Non-pigmented ciliary epithelial cell (primary cell): ENCODE measurements at places on chromosomes 1 and 21.
A peak's percentile ranks its signal among the peaks of the same experiment; 100 is the strongest.

DNA sequence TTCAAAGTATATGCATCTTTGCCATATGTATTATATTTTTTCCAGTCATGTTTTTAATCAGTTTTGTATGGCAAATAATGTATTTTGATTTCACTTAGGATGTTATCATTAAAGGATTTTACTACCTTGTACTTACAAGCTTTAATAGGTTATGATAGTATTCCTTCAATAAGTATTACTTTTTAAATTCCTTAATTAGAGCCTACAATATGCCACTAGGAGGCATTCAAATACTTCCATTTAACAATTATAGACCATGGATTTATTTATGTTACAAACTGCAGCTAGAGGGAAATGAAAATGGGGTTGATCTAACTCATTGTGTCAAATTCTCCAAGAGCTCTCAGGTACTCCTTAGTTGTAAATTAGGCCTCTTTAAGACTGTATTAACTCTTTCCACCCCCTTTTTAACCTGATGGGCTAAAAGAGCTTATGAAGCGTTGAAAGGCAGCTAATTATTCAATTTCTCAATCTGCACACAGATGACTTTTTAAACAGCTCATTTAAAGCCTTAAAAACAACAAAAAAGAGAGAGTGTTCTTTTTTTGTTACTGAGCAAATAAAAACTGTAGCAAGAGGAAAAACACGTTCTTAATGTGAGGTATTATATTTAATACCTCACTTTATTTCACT lies 156.2 kb downstream of the DENND1B start:
- DNase-seq, result no peak

- DNase-seq, result no peak
Observed at GRCh38 chr1:7437608-7438395, 333.3 kb upstream of the VAMP3 start.

- peak; percentile 93 for DNase-seq
Observed at GRCh38 chr1:203558064-203558760, 64.3 kb downstream of the OPTC start.

DNA sequence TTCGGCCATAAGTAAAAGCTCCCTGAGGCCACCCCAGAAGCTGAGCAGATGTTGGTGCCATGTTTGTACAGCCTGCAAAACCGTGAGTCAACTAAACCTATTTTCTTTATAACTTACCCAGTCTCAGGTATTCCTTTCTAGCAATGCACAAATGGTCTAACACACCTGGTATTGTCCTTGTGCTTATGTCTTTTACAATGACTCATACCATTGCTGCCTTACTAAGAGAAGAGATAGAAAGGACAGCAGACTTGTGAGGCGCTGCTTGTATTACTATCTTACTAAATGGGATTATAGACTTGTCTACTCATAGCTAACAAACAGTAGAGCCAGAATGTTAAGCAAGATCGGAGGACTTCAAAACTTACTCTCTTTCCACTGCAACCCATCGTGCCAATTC lies 18.5 kb upstream of the CYYR1 start:
- DNase-seq, result no peak

DNA sequence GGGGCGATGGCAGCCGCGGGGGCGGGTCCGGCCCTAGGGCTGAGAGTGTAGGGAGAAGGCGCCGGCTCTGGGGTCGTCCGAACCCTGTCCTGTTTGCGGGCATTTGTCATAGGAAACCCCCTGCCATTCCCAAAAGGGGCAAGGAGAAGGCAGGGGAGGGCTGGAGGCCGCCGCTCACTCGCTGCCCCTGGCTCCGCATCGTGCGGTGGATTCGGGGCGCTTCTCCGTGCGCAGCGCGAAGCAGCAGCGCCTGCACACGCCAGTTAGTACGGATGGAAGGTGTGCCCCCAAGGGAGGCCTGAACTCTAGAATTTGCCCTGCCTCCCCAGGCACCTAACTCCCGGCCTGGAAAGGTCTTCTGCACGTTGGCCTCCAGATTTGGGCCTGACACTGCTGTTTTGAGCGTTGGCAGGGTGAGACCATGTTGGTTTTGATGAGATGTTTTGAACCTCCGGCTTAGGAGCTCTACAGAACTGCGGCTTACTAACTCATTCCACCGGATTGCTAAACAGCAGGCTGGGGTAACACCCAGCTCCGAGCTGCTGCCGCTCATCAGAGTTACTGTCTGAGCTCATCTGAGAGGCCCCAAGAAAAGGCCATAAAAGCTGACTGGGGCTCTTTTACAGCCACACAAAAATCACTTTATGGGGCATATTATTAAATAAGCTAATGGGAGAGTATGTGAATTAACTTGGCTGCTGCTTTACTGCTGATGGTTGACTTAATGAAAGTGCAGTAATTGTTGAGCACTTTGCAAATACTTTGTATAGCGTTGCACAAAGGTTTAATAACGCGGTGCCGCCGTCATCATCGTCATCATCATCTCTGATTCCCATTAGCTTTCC lies 987 bp downstream of the GPR137B start:
- DNase-seq, result peak; percentile 37

- no peak for DNase-seq
Observed at GRCh38 chr1:79976287-79976686, 969.8 kb upstream of the ADGRL4 start.

DNA sequence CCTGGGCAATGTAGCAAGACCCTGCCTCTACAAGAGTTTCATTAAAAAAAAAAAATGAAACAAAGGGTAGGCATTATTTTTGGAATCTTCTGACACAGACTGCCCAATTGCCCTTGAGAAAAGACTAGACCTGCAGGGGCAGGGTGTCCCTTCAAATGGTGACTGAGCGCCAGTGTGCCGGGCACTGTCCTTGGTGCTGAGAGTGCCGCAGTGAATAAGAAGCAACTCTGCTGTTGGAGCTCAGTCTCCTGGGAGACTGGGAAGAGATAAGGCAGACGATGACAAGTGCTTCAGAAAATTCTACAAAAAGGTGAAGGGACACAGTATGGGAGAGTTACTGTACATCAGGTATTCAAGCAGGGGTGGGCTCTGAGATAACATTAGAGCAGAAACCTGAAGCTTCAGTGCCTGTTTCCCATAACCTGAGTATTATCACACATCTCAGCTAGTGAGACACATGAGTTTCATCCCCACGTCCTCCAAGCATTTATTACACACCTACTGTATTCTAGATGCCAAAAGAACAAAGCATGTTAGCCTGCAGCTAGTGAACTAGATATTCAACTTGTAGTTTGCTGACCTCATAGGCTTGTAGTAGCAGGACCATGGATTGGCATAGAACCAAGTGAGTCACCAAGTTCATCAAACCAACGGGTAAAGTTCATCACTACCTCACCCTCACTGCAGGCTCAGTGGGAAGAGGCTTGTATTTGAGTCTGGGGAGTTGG lies 18.4 kb upstream of the RPL11 start:
- DNase-seq, result no peak

DNA sequence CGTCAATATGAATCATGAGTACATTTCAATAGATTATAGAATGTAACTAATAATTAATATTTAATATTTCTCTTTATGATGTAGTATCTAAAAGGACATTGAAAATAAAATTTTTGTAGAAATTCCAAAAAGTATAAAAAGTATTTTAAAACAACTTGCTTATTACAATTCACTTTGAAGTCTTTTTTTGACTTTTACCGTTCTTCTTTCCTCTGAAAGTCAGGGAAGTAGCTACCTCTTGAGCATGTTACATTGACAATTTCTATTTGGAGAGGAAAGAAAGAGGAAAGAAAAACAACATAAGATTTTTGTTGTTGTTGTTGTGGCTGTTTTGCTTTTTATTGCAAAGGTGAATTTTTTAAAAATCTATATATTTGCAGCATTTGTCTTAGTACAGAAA lies 1.3 kb downstream of the PTPRC start:
- no peak for DNase-seq

- DNase-seq, result no peak
Observed at GRCh38 chr1:45730780-45731319, 19.6 kb downstream of the IPP start.

DNA sequence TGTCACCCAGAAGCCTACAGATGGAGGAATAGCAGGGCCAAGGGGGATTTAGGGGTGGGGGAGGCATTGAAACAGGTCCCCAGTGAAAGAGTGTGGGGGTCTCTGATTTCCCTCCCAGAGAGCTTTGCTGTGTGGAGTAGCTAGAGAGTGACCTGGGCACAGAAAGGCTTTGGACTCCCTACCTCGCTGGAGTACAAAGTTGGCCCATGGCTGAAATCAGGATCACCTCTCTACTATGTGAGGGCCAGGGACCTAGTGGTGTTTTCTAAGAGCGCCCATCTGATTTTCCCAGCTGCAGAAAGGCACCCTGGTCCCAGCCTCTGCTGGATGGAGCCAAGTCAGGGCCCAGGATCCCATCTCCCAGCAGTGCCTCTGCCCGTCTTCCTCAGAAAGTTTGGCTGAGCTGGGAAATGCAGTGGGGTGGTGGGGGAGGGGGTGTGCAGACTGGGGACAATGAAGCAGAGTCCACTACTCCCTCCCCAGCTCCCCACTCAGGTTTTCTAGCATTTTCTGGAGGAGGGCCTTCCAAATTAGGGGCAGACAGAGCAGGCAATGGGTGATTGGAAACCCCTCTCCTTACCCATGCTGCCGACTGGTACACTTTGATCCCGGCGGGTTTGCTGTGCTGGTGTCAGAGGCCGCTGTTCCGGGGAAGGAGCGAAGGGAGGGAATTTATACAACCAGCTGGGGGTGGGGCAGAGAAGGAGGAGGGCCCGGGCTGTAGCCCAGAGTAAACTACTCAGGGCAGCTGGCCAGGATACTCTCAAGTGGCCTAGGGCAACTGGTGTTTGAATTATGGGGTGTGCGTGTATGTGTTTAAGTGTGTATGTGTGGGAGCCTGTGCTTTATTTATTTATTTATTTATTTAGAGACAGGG lies at the start of gene SELENBP1:
Gene SELENBP1, minus strand, starts transcription at position 648 of the 877 bp plus-strand sequence. Its CDS starts 64 bp downstream, at position 584.
- DNase-seq, result no peak

- DNase-seq, result no peak
Observed at GRCh38 chr1:197471248-197471985, 203.4 kb downstream of the CRB1 start.

- no peak for DNase-seq
Observed at GRCh38 chr1:165402517-165403111, 42.3 kb downstream of the RXRG start.

- DNase-seq, result no peak
Observed at GRCh38 chr1:221693087-221693486, 48.8 kb downstream of the DUSP10 start.

GRCh38 chr21:10641107-10641506 lies 119.7 kb downstream of the TPTE start:
- DNase-seq, result no peak

- DNase-seq, result no peak
Observed at GRCh38 chr21:28554660-28555475, 437.8 kb downstream of the LTN1 start.

- no peak for DNase-seq
Observed at GRCh38 chr1:94209982-94210381, 27.4 kb downstream of the ARHGAP29 start.

DNA sequence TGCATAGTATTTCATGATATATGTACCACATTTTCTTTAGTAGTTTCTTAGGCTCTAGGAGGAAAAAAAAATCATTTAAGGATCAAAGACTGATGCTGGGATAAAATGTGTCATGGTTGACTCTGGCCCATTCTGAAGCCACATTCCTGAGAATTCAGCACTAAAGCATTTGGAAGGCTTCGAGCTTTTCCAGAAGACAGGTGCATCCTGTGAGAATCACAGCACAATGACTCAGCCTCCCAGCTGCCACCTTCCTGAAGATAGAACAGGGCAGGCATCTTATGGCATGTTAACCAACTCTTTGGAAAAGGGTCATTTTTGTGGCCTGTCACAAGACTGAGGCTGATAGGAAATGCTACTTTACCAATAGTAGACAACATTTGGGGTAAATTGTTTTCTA lies 359.9 kb downstream of the PCP4 start:
- DNase-seq, result no peak

DNA sequence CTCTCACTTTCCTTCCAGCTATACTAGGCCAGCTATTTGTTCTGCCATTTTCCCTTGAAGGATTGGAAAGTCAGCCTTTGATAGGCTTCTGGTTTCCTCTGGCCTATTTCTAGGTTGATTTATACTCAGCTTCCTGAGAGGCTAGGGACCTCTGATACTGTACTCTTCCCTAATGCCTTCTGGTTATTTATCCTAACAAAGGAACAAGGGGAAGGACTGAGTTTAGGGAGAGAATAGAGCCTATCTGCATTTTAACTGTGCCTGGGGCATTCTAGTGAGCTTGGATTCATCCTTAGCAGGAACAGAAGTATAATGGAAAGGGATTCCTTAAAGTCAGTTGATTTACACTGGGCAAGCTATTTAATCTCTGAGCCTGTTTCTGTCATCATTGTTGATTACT lies 11.8 kb upstream of the TMEM39B start:
- no peak for DNase-seq

DNA sequence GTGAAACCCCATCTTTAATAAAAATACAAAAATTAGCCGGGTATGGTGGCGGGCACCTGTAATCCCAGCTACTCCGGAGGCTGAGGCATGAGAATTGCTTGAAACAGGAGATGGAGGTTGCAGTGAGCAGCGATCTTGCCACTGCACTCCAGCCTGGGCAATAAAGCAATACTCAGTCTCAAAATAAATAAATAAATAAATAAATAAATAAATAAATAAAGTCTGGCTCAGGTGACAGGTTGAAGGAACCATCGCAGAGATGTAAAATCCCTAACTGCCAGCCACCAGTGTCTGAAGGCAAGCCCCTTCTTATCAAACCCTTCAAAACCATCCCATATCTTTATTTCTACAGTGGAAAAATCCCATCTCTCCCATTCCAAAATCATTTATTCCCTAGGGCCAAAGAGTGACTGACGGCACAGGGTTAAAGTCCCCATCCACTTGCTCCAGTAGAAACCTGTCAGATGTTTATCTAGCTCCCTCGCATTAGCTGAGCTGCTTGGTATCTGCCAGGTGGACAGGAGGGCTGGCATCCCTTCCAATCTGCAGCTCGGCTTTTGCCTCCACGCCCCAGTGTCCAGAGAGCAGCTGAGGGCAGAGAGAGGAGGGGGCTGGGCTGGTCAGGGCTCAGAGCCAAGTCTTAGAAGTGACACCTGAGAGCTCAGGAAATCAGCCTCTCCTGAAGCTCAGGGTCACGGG lies 5.0 kb downstream of the CSRP1 start:
- no peak for DNase-seq

DNA sequence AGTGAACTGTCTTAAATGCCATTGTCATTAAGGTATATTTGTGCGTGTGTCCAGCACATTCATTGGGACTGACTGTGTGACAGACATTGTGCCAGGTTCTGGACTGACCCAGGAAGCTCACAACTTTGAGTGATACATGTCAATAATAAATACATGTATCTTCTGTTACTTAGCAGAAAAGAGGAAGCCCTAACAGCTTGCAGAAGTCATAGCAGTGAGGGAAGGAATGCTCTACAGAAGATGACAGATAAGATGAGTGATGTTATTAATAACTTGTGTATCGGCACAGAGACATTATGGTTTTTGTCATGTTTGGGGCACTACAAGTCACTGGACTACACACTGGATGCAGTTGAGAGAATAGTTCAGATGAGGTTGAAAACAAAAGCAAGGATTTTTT lies 1.2 kb upstream of the SRSF11 start:
- DNase-seq, result no peak

- no peak for DNase-seq
Observed at GRCh38 chr1:47507881-47508701, 70.2 kb downstream of the FOXD2 start.

- DNase-seq, result no peak
Observed at GRCh38 chr21:34166468-34166867, 93.1 kb downstream of the MRPS6 start.
